ENCODE measurements at places on chromosomes 5 and 9.

GRCh38 chr5:150625831-150626746, 14.4 kb upstream of the SYNPO start:
- DNase-seq, result no peak

DNA sequence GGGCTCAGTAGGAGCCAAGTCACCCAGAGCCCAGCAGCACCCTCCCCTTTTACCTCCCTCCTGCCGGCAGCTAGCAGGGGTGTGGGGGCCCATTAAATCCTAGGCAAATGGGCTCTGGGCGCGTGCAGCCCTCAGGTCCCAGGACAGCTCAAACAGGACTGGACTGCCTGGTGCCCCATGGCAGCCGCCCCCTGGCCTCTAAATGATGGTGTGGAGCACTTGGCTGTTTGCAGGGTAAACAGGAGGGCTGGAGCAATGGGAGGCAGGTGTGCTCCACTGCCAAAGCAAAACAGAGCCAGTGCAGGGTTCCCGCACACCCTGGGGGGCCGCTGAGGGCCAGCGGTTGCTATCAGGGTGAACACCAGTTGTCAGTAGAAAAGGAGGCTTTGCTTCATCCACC, 55.9 kb upstream of the C5orf58 start:
- no peak for DNase-seq

- no peak for DNase-seq
These were observed 148.6 kb downstream of the CDH9 start for GRCh38 chr5:26889815-26890214.

- DNase-seq, result no peak
These were observed 212.5 kb upstream of the IER5L start for GRCh38 chr9:129390541-129390940.

- DNase-seq, result no peak
These were observed 136.7 kb downstream of the EDIL3 start for GRCh38 chr5:84248013-84248412.

DNA sequence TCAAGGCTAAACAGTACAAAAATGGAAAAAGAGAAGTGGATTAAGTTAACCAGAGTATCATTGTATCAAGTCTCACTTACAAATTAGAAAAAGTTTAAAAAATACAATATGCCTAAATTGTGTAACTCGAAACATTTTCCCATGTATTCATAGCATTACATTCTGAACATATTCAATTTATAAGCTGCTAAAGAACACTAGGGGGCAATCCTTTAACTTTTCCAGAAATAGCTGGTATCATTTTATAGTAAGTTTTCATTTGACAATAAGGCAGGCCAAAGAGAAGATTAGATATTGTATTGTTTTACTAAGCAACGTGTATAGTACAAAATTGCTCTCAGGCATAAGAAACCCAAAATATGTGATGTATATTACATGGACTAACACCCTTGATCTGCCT, 234.6 kb downstream of the ADGRV1 start:
- no peak for DNase-seq

DNA sequence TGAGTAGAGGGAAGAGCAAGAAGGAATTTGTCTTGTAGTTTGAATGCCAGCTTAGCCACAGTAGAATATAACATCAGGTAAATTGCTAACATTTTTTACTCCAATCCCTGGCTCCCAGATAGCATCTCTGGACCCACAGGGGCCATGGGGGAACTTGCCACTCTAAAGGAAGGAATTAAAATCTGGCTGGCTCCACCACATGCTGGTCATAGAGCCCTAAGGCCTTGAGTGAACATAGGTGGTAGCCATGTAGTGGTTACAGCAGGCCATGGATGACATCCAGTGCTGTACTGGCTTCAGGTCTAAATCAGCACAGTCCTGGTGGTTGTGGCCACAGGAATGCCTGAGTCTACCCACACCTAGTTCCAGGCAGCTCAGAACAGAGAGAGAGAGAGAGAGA, 109.9 kb upstream of the RGMB start:
- no peak for DNase-seq

DNA sequence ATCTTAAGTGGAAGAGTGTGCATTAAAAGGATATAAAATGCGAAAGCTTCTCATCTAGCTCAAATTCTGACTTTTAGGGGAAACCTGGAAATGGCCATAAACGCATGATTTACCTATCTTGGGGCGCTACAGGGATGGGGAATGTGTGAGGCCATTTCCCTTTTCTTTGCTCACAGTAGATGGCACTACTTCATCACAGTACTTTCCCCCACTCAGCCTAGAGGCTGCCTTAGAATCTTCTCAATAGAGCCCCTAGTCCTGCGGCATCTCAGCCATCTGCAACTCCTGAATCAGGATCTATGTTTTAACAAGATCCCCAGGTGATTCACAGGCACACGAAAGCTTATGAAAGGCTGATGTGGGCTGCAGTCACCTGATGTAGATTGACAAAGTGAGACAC, 110.8 kb downstream of the LHFPL2 start:
- DNase-seq, result peak; percentile 74

DNA sequence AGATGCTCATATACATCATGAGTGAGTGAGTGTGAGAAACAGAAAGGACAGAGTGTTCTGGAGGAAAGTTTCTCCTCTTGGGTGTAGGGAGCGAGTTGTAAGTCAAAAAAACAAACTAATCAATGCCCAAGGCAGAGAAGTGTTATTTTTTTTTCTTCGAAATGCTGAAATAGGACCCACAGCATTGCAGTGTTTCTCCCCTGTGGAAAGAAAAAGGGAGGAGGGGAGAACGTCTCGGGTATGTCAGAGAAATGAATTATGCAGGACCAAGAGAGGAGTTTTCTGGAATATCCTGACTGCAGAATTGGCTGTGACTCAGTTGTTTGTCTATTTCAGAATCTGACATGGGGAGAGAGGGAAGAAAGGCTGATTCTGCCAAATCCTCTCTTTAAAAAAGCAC, 337.9 kb upstream of the RFX3 start:
- DNase-seq, result peak; percentile 34

GRCh38 chr5:110376281-110376951, 350.1 kb downstream of the TMEM232 start:
- peak; percentile 81 for DNase-seq

Measured in fibroblast of lung (primary cell).